ENCODE measurements at places on chromosomes 2 and 18.
A peak's percentile ranks its signal among the peaks of the same experiment; 100 is the strongest.

DNA sequence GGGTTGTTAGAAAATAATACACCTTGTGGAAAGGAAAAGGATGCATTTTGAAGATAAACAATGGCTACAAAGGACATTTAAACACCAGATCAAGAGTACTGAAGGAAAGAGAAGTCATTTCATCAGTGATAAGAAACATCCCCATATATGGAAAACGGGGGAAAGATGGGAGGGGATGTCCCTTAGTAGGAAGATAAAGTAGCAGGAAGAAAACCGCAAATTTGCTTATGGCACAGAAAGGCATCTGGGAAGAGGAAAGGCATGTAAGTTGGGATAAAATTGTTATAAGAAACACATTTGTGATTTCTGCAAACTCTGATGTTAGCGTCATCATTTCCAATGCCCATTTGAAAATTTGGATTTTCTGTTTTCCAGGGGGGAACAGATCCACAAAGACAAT, 10.5 kb upstream of the LYPD1 start:
- H3K4me1 ChIP-seq, result no peaks in the 10 kb centered on the region
- H3K27ac ChIP-seq, result no peak overlapping the region
- no peak for DNase-seq
- no peak overlapping the region for H3K4me3 ChIP-seq

- H3K27me3 ChIP-seq, result peaks cover 3% of the 10 kb centered on the region
- H3K36me3 ChIP-seq, result no peaks in the 10 kb centered on the region
- H3K4me1 ChIP-seq, result no peaks in the 10 kb centered on the region
- no peak overlapping the region for H3K4me3 ChIP-seq
- H3K27ac ChIP-seq, result no peak overlapping the region
Observed at GRCh38 chr2:223599640-223600380, 2.4 kb downstream of the SCG2 start.

DNA sequence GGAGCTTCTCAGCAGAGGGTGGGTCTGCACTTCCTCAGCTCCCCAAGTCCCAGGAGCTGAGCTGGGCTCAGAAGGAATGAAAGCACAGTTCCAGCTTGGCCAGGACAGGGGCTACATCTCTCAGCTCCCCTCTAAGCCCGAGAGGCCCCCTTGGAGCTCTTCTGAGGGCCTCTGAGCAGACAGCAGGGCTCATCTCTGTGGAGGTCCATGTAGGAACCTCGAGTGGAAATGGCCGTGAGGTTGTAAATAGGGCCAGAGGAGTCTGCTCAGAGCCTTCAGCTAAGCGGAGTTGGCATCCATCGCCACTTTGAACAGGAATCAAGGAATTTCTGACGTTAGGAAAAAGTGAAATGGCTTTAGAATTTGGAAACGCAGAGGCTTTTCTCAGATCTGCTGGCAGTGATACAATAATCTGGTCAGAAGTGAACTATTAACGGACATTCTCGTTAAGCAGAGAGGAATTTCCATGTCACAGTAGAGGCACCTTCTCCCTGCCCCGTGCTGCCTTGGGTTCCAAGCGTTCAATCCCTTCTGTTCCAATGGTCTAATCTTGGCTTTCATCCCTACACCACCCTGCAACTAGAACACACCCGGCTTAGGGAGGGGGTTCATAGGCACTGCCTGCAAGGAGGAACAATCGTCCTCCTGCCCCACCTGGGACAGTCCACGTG, 213.9 kb downstream of the NDUFA10 start:
- no peak overlapping the region for H3K4me3 ChIP-seq
- no peak overlapping the region for H3K27ac ChIP-seq
- H3K4me1 ChIP-seq, result no peaks in the 10 kb centered on the region
- H3K27me3 ChIP-seq, result peaks cover 5% of the 10 kb centered on the region

DNA sequence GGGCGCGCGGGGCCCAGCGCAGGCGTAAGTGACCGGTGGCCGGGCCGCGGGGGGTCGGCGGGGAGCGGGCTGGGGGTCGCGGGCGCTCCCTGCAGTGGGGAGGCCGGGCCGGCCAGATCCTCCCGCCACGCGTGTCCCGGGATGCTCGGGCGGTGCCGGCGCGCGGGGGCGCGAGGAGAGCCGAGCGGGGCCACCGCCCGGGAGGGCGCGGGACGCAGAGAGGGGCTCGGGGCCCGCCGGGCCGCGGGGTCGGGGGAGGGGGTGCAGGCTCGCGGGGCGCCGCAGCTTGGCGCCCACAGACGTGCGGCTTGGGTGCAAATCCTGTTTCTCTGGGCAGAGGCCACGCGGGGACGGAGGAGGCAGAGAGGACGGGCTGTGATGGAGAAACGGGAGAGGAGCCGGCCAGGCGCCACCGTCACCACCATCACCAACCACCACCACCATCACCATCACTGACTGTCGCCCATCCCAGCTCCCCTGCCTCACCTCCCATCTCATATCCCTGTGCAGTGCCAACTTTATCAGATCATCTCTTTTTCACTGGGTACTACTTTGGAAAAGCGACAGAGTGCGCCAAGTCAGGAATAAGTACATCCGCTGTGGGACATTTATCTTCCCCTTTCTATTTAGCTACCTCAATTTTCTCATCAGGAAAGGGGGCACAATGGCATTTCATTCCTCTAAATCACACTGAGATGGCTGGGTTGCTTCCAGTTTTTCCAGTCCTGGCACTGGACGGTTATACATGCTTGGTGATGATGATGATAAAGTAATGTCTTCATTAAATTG, 97.2 kb upstream of the GPR45 start:
- peak overlapping the region; percentile 72 for H3K4me3 ChIP-seq
- peaks cover 63% of the 10 kb centered on the region for H3K27me3 ChIP-seq
- peaks cover 9% of the 10 kb centered on the region for H3K4me1 ChIP-seq
- no peaks in the 10 kb centered on the region for H3K36me3 ChIP-seq
- DNase-seq, result no peak

GRCh38 chr2:22694856-22695255, 690.1 kb upstream of the KLHL29 start:
- no peaks in the 10 kb centered on the region for H3K4me1 ChIP-seq
- DNase-seq, result no peak
- H3K27me3 ChIP-seq, result no peaks in the 10 kb centered on the region
- no peak overlapping the region for H3K27ac ChIP-seq

DNA sequence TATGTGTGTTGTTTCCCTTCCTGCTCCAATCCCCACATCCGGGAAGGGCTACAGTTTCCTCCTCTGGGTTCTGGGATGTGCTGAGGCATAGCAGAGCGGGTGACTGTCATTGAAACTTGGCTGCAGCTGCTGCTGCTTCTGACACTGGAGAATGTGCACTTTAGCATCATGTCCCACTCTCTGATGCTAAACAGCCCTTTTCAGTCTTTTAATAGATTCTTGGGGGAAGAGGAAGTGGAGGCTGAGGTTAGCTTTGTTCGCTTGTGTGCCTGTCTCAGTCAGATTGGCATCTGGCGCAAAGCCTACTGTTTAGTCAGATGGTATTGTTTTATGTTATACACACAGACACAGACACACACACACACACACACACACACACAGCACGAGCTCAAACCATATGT, 136.5 kb upstream of the RND3 start:
- no peaks in the 10 kb centered on the region for H3K4me1 ChIP-seq
- no peaks in the 10 kb centered on the region for H3K36me3 ChIP-seq
- H3K27ac ChIP-seq, result no peak overlapping the region
- no peaks in the 10 kb centered on the region for H3K27me3 ChIP-seq
- H3K4me3 ChIP-seq, result no peak overlapping the region

DNA sequence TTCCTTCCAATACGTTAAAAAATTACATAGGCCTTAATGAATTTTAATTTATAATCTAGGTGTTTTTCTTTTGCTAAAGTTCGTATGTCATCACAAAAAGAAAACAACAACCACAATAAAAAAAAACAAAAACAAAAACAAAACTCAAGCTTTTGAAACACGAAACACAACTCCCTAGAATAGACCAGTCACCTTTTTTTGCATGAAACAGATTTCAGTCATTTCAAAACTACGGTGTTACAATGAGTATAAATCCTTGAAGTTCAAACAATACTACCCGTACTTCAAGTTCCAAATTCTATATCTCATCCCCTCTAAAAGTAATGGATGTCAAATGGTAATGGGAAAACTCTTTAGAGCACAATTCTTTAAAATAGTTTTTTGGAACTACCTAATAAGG, 142.4 kb downstream of the CDH2 start:
- no peak for DNase-seq
- no peak overlapping the region for H3K4me3 ChIP-seq

DNA sequence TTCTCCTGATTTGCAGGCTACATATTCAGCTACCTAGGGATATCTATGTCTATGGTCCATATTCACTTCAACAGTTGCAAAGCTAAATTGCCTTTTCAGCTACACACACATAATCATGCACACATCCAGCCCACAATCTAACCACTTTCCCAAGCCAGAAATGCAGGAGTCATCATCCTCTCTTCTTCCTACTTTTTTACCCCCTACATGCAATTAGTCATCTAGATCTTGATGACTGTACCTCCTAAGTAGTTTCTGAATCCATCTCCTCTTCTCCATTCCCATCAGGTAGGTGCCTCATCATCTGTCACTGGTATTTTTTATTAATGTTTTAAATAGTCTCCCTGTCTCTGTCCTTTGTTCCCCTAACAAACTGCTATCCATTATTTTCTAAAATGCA, 23.7 kb upstream of the SPRED2 start:
- no peak overlapping the region for H3K27ac ChIP-seq
- H3K4me3 ChIP-seq, result no peak overlapping the region
- no peaks in the 10 kb centered on the region for H3K36me3 ChIP-seq
- peaks cover 54% of the 10 kb centered on the region for H3K27me3 ChIP-seq

- H3K27ac ChIP-seq, result no peak overlapping the region
- no peak for DNase-seq
- no peak overlapping the region for H3K4me3 ChIP-seq
- H3K36me3 ChIP-seq, result no peaks in the 10 kb centered on the region
- no peaks in the 10 kb centered on the region for H3K27me3 ChIP-seq
Observed at GRCh38 chr18:3808985-3809780, 359.2 kb downstream of the TGIF1 start.

DNA sequence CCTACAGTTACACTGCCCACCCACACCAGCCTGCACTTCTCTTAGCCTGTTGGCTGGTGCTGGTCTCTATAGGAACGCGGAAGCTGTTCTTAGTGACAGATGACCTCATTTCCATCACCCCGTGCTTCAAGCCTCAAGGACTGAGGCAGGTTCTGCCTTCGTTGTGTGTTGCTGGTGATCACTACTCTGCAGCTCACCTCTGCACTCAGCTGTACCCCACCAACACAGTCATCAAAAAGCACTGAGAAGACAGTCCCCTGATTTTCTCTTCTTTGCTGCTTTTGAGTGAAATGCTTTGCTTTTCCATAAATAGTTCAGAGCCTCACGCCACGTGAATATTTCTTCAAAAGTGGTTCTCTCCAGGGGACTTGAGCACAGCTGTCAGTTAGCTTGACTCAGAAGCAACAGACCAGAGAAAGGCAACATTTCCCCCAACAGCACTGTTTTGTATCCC, 225.7 kb upstream of the CCDC150 start:
- H3K27me3 ChIP-seq, result peaks cover 22% of the 10 kb centered on the region
- H3K4me3 ChIP-seq, result no peak overlapping the region
- H3K4me1 ChIP-seq, result peaks cover 9% of the 10 kb centered on the region

DNA sequence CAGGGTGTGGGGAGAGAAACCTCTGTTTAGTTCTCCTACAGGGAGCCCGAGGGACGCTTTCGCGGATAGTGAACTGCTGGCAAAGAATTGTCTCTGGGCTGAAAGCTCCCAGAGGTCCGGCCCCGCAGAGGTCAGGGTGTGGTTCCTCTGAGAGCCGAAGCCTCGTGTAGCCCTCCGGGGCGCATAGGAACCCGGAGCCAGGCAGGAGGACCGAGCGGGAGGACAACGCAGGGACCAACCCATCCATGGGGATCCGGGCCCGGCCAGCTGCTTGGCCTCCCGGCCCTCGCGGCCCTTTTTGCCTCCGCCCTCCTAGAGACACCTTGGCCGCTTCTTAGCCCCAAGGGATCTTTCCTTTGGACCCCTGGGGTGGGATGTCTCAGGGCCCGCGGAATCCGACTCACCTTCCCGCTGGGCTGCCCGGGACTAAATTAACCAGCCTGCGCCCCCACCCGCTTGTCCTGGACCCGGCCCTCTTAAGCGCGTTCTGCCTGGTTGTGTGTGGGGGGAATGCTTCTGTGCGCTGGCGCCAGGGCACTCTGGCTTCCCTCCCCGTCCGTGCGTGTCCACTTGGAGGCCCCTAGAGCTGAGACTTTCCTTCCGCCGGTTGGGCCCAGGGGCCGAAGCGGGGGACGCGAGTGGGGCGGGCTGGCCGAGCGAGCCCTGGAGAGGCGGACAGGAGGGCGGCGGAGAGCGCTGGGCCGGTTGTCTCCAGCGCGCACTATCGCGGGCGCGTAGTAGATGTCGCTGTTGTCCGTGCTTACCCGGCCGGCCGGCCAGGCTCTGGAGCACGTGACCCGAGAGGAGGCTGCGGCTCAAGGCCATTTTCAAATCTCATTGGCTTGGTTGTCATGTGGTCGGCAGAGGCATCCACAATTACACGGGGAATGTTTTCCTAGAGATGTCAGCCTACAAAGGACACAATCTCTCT, at the start of gene HOXD10:
TSS of gene HOXD10 (plus strand) at position 896 of the 931 bp plus-strand sequence. CDS start 56 bp downstream, outside the sequence.
- H3K4me1 ChIP-seq, result peaks cover 2% of the 10 kb centered on the region
- peak within 1 kb of the TSS; percentile 34 for H3K27ac ChIP-seq
- peaks cover 4% of the 10 kb centered on the region for H3K36me3 ChIP-seq
- no peak for DNase-seq

GRCh38 chr2:216688731-216689340, 6.5 kb downstream of the IGFBP5 start:
- H3K4me3 ChIP-seq, result no peak overlapping the region
- peaks cover 36% of the 10 kb centered on the region for H3K27me3 ChIP-seq
- no peak for DNase-seq
- no peaks in the 10 kb centered on the region for H3K36me3 ChIP-seq
- peak overlapping the region; percentile 55 for H3K27ac ChIP-seq

DNA sequence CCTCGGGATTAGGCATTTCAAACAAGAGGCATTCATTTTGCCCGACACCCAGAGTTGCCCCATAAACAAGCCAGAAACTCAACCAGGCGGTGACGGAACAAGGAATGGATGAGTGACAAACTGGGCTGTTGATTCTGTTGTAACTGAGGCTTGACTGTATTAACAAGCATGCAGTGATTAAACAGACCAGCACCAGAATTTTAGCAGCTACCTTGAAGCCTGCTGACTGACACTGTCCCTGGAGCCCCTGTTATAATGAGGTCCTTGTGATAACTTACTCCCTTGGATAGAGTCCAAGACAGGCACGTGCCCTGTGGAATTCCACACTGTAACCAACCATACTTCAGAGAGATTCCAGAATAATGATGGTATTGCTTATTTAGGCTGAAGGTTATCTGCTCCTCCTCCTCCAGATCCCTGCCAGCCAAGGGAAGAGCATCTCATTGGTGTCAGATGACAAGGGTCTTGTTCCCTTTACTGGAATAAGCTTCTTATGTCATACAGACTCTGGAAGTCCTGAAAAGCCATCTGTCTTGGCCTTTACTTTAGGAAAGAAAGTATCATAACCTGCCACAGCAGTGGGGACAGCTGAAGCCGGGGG, 97.1 kb upstream of the RMDN2 start:
- no peaks in the 10 kb centered on the region for H3K36me3 ChIP-seq
- peaks cover 6% of the 10 kb centered on the region for H3K4me1 ChIP-seq
- H3K4me3 ChIP-seq, result no peak overlapping the region
- no peak overlapping the region for H3K27ac ChIP-seq
- peaks cover 6% of the 10 kb centered on the region for H3K27me3 ChIP-seq

DNA sequence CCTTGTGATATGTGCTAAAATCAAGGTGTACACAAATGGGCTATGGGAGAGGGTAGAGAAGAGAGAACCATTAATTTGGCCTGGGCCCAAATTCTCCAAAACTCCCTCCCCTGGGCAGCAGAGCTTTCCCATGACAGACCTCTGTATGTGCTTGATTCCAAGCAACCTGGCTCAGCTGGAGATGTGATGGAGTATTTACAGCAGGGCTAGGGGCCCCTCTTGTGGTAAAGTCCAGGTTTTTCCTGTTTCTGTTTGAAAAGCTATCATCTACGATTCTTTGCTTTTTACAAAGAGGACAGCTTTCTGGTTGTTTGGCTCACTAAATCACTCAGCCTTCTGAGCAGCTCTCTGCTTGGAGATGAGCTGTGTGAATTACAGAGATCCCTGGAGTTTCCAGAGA, 40.3 kb downstream of the KCNS3 start:
- no peaks in the 10 kb centered on the region for H3K36me3 ChIP-seq
- H3K4me3 ChIP-seq, result no peak overlapping the region
- no peaks in the 10 kb centered on the region for H3K4me1 ChIP-seq
- no peak for DNase-seq
